CD8-positive, alpha-beta memory T cell (primary cell): ENCODE measurements at places on chromosomes 13 and 19.

DNA sequence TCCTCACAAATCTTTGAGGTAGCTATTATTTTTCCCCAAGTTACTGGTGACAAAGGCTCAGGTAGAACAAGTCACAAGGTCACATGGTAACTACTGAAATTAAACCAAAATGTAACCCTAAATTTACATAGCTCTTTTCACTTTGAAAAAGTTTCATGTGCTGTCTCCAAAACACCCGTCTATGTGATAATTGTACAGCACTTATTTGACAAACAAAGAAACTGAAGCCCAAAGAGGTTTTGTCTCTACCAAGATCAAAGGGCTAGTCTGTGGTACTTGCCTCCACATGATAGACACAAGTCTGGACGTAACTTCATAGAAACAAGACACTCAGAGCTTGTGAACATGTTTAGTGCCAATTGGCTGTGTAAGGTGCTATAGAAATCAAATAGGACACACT is 108.3 kb downstream of the SACS start:
- DNase-seq = no peak

DNA sequence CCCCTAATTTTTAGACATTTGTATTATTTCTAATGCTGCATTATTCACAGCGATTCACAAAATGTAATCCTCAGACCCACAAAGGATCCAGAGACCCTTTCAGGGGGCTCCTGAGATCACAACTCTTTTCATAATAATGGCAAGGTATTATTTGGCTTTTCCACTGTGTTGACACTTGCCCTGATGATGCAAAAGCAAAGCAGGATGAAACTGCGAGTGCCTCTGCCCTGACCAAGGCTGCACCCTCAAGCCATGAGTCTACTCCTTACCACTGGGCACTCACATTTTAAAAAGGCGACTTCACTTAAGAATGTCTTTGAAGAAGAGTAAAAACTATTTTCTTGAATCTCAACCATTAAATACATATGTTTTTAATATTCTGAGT is 11.4 kb downstream of the ELF1 start:
- DNase-seq = no peak

- DNase-seq = no peak
Measured at GRCh38 chr19:7505288-7505681, 10.6 kb upstream of the ZNF358 start.

GRCh38 chr13:30971575-30971974 is 39.1 kb downstream of the TEX26 start:
- no peak for DNase-seq

DNA sequence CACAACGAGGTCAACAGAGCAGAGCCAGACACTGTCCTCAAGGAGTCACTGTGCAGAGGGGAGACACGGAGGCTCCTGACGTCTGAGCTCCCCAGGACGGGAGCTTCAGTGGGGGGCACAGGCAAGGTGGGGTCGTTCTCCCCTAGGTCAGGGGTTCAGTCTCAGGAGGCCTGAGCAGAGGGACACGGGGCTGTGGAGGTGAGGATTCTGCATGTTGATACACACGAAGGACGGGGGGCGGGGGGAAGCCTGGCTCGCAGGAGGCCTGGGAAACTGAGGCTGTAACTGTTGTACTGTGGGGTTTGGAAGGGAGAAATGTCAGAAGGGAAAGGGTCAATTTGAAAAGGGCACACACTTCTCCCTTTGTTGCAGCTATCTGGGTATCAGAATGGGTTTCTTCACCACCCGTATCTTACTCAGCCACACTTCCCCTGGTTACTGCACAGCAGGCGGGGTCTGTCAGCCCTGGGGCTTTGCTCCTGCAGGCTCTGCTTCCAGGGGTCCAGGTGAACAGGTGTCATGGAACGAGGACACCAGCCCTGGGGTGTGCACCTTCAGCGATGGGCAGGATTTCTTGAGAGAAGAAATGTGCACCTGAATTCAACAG is 748 bp upstream of the SIGLEC8 start:
- no peak for DNase-seq

DNA sequence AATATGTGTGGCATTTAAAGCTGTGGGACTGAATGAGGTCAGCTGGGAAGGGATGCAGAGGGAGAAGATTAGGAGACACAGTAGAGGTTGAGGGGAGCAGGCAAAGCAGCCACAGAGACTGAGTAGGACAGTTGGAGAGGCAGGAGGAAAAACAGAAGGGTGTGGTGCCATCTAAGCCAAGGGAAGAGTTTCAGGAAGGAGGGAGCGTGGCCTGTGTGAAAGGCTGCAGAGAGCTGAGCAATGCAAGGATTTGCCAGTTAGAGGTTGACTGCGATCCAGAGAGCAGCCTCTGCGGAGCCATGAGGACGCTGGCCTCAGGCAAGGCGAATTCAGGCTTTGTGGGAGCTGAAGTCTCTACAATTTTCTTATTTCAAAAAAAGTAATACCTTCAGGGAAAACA is 28.9 kb downstream of the SOX21 start:
- no peak for DNase-seq

DNA sequence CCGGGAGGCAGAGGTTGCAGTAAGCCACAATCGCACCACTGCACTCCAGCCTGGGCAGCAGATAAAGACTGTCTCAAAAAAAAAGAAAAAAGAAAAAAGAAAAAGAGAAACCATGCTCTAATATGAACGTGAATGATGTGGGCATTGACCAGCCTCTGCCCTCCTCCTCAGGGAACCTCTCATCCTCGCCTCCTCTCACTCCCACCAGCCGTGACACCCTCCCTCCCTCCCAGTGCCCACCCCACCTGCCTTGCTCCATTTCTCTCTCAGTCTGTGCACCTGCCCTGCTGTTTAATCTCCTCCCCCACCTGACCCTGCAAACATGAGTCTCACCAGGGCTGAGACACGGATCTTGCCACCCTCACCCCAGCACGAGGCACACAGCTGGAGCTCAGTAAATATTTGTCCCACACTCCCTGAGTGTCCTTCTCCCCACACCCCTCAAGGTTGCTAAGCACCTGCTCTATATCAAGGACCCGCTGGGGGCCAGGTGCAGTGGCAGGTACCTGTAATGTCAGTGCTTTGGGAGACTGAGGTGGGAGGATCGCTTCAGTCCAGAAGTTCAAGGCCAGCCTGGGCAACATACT is 7.5 kb upstream of the BCAT2 start:
- DNase-seq = no peak

DNA sequence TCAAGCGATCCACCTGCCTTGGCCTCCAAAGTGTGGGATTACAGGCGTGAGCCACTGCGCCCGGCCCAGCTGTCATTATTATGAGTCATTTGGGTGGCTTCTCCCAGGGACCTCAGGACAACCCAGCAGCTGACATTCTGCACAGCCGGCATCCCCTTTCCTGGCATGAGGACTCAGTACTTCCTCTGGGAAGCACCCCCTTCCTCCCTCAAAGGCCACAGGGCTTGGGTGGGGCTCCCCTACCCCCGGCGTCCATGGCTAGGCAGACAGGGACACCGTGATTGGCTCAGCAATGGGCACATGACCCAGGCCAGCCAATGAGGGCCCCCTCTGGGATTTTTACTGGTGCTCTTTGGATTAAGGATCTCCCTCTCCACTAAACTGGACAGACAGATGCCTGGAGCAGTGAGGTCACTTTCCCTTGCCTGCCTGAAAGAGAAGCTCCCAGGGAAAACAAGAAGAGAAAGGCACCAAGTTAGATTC is 6.0 kb downstream of the KANK2 start:
- no peak for DNase-seq

- no peak for DNase-seq
Measured at GRCh38 chr19:7083076-7083956, 13.8 kb downstream of the ZNF557 start.

DNA sequence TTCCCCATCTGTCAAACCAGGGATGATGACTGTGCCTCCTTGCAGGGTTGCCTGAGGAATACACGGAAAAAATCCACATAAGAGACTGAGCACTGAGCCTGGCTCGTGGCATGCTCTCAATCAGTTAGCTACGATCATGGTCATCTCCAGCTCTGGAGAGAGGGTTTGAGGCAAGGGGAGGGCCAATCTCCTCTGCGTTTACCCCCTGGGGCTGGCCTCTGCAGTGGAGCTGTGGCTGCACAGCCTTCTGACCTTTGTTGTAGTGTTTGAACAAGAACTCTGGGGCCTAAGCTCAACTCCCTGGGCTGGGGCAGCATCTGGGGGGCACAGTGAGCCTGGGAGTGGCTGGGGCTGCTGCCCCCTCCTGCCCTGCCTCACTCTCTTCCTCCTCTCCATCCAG is 5.9 kb downstream of the LRRC4B start:
- no peak for DNase-seq

DNA sequence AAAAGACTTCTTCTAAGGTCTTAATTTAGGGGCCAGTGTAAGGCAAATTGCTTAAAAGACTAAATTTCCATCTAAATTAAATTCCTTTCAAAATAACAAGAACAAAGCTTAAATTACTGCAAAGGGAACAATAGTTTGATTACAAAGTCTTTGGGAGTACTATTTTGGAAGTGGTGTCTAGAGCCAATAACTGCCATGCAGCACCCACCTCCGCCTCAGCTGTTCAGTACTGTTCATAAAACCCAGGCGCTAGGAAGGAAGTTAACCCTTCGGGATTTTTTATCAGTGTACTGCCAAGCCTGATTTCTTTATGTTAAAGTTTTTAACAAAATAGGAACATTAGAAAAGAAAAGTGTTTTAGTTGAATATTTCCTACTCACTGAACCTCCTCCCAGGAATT is 210.1 kb downstream of the LIG4 start:
- no peak for DNase-seq

DNA sequence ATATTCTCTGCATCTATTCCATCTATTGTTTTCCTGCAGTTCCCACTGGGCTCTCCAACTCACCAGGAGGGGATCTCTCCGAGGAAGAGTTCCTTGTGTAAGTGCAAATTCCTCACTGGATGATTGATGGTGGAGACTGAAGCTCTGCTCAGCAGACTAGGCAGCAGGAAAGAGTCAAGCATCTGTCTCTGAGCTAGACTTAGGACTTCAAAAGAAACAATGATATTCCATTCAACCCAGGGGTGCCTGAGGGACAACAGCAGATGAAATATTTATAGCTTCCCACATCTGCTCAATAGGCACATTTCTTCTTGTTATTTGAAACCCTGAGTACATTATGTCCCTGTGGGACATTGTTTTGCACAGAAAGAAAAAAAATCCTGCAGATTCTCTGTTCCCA is at the start of the genes OR7A5 and OR7C1:
Gene OR7A5 (minus strand): TSS at position 175 of the 400 bp plus-strand sequence. CDS start 6,944 bp downstream, outside the sequence.
Gene OR7C1 (minus strand): TSS at position 175 of the 400 bp plus-strand sequence. CDS start 35,049 bp downstream, outside the sequence.
- DNase-seq = no peak

GRCh38 chr13:73106513-73107178 is 47.8 kb downstream of the KLF5 start:
- DNase-seq = no peak

GRCh38 chr13:29758531-29759114 is 91.8 kb downstream of the UBL3 start:
- peak; percentile 9 for DNase-seq

DNA sequence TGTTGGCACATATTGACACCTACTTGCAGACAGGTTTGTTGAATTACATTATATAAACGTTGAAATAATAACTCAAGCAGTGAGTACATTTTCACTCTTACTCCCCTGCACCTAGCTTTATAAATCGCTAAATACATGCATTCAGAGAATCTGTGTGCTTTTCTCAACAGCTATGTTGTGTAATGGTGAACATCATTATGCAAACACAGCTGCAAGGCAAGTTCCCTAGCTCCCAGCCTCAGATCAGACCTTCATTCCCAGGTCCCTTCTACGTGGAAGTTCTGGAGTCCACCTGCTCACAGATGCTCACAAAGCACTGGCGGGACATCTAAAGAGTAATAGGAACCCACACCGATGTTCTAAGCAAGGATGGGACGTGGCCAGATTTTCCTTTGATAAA is 86.8 kb upstream of the PEG3 start:
- no peak for DNase-seq

DNA sequence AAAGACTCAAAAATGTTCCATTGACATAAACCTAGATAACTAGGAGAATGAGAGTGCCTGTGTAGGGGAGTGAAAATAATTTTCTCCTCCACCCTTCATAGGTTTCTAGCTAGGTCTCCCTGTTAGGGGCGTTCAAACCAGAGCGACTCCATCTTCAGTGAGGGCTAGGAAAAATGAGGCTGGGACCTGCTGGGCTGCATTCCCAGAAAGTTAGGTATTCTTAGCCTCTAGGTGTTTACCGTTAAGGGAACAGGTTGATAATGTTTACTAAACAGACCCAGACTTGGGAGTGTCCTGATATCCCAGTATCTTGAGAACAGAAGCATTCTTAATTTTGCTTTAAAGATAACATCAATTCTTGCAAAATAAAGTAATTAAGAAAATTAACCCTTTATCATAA is 20.1 kb downstream of the PABPC3 start:
- DNase-seq = no peak

DNA sequence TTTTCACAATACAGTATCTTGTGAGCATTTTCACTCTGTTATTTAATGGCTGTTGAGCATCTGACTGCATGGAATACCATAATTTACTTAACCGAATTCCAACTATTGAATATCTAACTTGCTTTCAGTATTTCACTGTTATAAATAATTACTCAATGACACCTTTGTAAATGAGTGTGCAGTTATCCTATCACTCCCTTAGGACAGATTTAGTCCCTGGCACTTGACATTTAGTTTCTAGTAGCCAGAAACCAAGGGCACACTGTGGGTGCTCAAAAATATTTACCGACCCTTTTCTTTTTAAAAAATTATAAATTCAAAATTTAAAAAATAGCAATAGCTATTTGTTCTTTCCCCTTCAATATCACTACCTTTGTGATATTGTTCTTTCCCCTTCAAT is 258.8 kb downstream of the DCLK1 start:
- no peak for DNase-seq
